Epithelial cell of umbilical artery (primary cell): ENCODE measurements at places on chromosomes 7 and 10. TPM values are rescaled to one million over a fixed set of nuclear protein-coding genes. Genes with fewer than 3 reads are reported as not detected.

The VWA2 gene
- total RNA-seq, result not detected in 2 replicates

The NKX2-3 gene
- 4.4 and 5.2 TPM in 2 replicates for total RNA-seq

The C7orf33 gene
- total RNA-seq, result not detected in 2 replicates

The EN2 gene
- total RNA-seq, result under 0.01 TPM in 1 of 2 replicates, not detected in the other

The NUTM2A gene
- total RNA-seq, result 0.15 TPM in 1 of 2 replicates, not detected in the other

The CRPPA gene
- 1.3 and 1.7 TPM in 2 replicates for total RNA-seq

The TRIM50 gene
- total RNA-seq, result not detected in 2 replicates

The CYP26C1 gene
- 0.32 and 1.4 TPM in 2 replicates for total RNA-seq

The FAM24B gene
- total RNA-seq, result 7.5 and 12.2 TPM in 2 replicates

The ZNF25 gene
- 5.5 and 6.1 TPM in 2 replicates for total RNA-seq

The PTPRE gene
- total RNA-seq, result 57.8 and 117 TPM in 2 replicates

The TRIM73 gene
- 0.32 and 0.91 TPM in 2 replicates for total RNA-seq

The ZNF804B gene
- total RNA-seq, result not detected in 2 replicates

The CCZ1 gene
- total RNA-seq, result 76.3 and 84.3 TPM in 2 replicates

The CCDC136 gene
- 1.6 and 3.8 TPM in 2 replicates for total RNA-seq
